Activated CD4-positive, alpha-beta T cell treated with anti-CD3 and anti-CD28 coated beads, Interleukin-2, Interleukin-6, amounts not matched to agents 100 ng/mL and 50 ng/mL, durations not matched to agents 16 hours and 8 hours (primary cell): ENCODE measurements at places on chromosomes 16 and 17.

- DNase-seq = no peak
Measured at GRCh38 chr17:82938486-82938872, 98.7 kb upstream of the ZNF750 start.

- no peak for DNase-seq
Measured at GRCh38 chr17:21199311-21199710, 14.7 kb downstream of the TMEM11 start.

GRCh38 chr16:69838489-69838888 lies 76.4 kb downstream of the WWP2 start:
- no peak for DNase-seq

- DNase-seq = no peak
Measured at GRCh38 chr17:4488989-4489595, 9.6 kb upstream of the SPNS2 start.

DNA sequence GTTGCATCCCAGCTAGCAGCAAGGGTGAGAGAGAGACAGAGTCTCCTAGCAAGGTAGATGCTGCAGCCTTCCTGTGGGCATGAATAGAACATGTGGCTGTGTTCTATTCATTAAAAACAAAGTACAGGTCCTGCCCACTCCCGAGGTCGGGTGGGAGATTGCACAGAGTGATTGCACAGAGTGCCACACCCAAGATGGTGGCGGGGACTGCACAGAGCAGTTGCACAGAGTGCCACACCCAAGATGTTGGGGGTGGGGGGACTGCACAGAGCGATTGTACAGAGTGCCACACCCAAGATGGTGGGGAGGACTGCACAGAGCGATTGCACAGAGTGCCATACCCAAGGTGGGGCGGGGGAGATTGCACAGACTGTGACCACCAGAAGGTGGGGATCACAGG lies 410.8 kb upstream of the EEF2KMT start:
- no peak for DNase-seq

GRCh38 chr16:28091656-28092055 lies 28.1 kb upstream of the GSG1L start:
- DNase-seq = no peak

- DNase-seq = no peak
Measured at GRCh38 chr17:44229090-44229489, 9.6 kb upstream of the UBTF start.

DNA sequence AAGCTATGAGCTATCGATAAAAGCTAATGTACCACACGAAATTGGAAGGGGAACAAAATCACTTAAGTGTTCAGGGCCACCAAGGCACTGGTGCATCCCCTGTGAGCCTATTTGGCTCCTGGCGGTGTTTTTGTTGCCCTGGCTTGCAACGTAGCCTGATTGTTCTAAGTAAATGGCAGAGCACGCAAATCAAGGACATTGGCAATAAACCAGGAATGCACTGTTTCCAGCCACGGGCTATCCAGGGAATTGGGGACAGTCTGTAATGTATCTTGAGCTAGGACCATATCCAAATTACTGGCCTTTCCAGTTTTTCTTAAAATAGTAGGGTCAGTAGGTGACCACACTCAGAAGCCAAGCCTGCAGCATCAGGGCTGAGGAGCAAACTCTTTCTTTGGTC lies 734.0 kb downstream of the MAF start:
- no peak for DNase-seq

GRCh38 chr16:65531475-65531874 lies 409.6 kb upstream of the CDH11 start:
- no peak for DNase-seq

DNA sequence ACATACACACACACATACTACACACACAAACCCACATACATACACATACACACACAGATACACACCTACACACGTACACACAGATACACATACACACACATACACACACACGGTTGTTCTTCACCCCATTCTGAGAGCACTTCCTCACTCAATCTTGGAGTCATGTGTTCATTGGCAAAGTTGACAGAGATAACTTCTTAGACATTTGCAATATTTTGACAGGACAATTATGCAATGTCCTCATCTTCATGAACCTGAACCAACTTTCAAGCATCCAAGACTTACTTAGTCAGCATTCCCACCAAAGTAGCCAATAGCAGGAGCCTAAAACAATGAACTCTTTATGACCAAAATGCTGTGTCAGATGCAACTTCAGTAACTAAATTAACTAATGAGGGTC lies 77.1 kb upstream of the DNAH17 start:
- no peak for DNase-seq

GRCh38 chr16:48609652-48610029 lies 339 bp downstream of the N4BP1 start:
- DNase-seq = no peak

GRCh38 chr17:45172541-45173286 lies 11.0 kb downstream of the HEXIM2 start:
- DNase-seq = peak; percentile 60
